ENCODE measurements at places on chromosomes 5 and 9.

GRCh38 chr5:112059579-112060135 lies 302.7 kb upstream of the NREP start:
- no peak for DNase-seq

DNA sequence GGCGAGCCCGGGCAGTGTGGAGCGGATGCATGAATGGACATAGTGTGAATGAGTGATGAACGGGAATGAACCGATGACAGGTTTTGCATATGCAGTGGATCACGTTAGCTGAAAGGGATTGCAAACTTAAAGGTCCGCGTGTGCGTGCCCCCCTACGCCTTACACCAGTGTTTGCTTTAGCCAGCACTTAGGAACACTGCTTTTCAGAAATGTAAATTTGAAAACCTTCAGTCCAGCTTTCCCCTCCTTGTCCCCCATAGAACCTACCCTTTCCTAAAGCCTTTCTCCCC lies 692 bp downstream of the PSAT1 start:
- DNase-seq, result no peak

DNA sequence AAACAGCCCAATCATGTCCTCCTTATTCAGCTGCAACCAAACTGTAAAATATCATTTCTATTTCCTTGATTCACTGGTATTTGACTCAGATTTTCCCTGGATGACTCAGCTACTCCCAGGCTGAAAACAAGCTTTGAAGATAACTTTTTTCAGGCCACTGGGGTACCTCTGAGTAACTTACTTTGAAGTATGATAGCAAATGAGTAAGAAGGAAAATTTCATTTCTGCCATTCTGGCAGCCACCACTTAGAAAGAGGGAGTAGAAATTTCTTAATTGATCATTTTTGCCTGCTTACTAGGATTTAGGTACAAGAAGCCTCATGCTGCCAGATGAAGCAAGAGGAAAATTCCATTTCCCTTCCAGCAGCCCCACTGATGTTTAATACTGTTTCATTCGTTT lies 247.4 kb downstream of the PRELID2 start:
- DNase-seq, result no peak

DNA sequence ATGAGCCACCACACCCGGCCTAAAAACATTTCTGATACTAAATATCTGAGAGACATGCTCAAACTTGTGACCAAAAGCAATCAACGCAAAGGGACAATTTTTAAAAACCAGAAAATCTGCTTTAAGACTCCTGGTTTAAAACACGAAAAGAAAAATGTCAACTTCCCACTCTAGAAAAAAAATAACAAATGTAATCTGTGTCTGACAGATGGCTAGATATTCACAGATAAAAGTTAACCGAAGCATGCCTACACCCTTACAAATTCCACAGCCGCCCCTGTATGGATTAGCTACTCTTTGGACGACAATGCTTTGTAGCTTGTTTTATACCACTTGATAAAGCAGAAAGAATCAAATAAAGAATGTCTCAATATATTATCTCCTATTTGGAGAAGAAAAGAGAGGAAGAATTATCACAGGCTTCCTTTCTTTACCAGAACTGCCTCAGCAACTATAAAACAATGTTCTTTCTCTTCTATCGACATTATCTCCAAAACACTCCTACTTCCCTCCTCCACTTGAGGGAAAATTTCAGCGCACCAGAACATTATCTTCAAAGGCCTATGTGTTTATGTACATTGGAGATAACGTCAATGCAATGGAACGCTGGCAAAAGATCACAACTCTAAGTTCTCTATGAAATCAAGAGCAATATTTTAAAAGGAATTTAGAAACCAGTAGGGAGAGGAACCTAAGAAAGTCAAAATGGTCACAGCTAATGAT lies 26.2 kb downstream of the CEMIP2 start:
- no peak for DNase-seq

- no peak for DNase-seq
Measured at GRCh38 chr5:172424111-172424490, 30.2 kb downstream of the SH3PXD2B start.

DNA sequence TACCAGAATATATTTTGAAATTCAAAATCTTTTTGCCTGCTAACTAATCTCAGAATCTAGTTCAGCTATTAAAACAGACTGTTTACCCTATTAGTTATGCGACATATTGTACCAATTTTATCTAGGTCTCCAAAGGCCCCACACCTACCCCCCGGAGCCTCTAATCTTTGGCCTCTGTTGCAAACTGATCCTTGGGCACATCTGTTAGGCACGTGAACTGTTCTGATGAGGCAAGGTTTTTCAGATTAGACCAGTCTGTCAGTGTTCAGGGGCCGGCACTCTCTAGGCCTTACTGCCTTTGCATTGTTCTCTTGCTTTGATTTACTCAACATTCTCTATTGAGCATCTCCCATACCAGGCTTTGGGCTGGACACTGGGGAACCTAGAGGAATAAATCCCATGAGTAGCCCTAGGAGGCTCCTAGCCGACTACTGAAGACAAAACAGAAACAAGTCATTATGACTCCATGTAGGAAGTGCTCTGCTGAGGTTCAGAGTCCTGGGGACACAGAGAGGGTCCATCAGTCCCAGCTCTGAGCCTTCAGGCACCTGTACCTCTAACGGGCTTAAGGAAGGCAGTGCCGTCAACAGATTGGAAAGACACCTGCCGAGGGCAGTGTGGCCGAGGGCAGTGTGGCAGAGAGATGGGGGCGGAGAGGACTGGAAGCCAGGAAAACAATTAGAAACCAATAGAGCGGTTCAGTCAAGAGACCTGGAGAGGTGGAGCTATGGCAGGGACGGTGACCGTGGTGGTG lies 245.1 kb downstream of the AOPEP start:
- no peak for DNase-seq

GRCh38 chr5:134964359-134965270 lies 3.1 kb upstream of the CATSPER3 start:
- DNase-seq, result no peak

GRCh38 chr5:115349001-115349817 lies 52.8 kb upstream of the CCDC112 start:
- no peak for DNase-seq

GRCh38 chr5:54643685-54644106 lies 126.1 kb downstream of the SNX18 start:
- no peak for DNase-seq

- DNase-seq, result no peak
Measured at GRCh38 chr5:67416133-67416937, 219.7 kb upstream of the CD180 start.

GRCh38 chr5:76303921-76304320 lies 99.2 kb upstream of the IQGAP2 start:
- no peak for DNase-seq

- no peak for DNase-seq
Measured at GRCh38 chr5:32450952-32451351, 6.4 kb upstream of the ZFR start.

DNA sequence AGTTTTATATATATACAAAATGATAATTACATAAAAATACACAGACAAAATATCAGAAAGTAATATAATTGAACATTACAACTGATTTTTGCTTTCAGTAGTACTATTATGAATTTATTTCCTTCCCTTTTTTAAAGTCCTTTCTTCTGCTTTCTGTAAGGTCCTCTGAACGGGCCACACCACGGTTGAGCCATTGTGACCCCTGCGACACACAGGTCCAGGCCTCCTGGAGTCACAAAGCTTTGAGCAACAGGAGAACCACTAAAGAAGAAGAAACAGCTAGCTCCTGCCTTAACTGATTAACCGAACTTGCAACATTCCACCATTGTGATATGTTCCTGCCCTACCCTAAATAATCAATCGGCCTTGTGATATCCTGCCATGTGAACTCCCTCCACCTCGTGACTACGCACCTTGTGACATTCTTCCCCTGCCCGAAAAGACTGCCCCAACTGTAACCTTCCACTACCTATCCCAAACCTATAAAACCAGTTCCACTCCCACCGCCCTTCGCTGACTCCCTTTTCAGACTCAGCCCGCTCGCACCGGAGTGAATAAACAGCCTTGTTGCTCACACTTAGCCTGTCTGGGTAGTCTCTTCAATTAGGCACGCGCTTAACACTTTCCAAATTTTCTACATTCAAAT lies 375.0 kb upstream of the RFX3 start:
- DNase-seq, result no peak

- no peak for DNase-seq
Measured at GRCh38 chr5:57839025-57839424, 356.4 kb upstream of the ACTBL2 start.

DNA sequence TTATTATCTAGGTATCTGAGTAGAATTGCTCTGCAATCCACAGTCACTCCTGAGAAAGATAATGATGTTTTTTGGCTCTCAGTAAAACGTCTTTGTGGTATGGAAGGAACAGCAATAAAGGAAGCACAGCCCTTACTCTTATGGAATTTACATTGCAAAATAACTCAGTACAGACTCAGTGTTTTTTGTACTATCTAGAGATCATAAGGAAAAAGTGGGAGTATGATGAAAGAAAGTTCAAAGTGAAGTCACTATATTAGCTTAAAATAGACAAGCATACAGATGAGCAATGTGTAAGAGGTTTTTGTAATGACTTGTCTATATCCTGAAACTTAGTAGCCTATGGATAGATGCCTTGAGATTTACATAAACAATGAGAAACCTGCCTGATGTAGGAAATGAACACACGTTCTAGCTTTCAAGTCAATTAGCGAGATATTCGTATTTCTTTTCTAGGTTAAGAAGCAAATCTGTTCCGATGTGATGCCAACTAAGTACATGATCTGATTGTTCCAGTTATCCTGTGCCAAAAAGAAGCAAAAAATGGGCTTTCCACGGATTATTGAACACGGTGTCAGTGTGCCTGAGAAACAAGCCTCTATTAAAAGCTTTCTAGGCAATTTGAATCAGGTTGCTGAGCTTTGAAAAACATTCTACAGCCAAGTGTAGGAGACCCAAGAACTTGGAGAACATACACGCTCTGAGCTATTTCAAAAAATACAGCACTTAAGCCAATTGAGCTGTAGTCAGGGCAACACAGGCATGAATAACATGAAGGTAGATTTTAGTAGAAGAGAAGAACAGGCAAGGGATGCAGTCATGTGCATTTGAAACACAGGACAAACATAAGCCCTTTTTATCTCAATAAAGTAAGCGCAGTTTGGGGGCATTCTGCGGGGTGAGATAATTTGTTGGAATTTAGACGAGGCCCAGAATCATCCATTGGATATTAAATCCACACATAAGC lies 86.3 kb upstream of the TAF11L2 start:
- DNase-seq, result no peak

DNA sequence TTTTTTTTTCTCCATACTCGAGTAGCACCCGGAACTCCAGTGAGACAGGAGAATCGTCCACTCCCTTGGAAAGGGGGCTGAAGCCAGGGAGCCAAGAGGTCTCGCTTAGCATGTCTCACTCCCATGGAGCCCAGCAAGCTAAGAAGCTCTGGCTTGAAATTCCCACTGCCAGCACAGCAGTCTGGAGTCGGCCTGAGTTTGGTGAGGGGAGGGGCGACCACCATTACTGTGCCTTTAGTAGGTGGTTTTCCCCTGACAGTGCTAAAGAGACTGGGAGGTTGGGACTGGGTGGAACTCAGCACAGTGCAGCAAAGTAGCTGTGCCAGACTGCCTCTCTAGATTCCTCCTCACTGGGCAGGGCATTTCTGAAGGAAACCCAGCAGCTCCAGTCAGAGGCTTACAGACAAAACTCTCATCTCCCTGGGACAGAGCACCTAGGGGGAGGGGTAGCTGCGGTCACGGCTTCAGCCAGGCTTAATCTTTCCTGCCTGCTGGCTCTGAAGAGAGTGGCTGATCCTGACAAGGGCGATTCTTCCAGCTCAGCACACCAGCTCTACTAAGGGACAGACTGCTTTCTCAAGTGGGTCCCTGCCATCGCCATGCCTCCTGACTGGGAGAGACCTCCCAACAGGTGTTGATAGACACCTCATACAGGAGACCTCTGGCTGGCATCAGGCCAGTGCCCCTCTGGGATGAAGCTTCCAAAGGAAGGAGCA lies 414.5 kb upstream of the ZNF608 start:
- DNase-seq, result no peak

DNA sequence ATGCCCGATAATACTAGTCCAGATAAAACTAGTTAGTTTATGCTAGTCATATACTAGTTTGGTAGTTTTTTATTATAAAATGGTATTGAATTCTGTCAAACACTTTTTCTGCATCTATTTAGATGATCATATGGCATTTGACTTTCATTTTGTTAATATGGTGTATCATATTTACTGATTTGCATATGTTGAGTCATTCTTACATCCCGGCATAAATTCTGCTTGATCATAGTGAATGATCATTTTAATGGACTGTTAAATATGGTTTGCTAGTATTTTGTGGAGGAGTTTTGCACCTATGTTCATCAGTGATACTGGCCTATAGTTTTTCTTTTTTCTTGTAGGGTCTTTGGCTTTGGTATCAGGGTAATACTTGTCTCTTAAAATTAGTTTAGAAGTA lies 365.6 kb downstream of the TAF11L14 start:
- no peak for DNase-seq

GRCh38 chr5:19179571-19179970 lies 808.4 kb downstream of the CDH18 start:
- DNase-seq, result no peak

GRCh38 chr5:7261049-7261448 lies 134.9 kb upstream of the ADCY2 start:
- DNase-seq, result peak; percentile 0

GRCh38 chr9:34715639-34716215 lies 5.8 kb upstream of the CCL21 start:
- no peak for DNase-seq

- DNase-seq, result no peak
Measured at GRCh38 chr5:30957591-30957990, 235.9 kb upstream of the CDH6 start.
